HepG2 (cell line): ENCODE measurements at places on chromosomes 5 and 9. TPM values are rescaled to one million over a fixed set of nuclear protein-coding genes. Genes with fewer than 3 reads are reported as not detected.

The NMUR2 gene
- not detected in 2 replicates for polyA plus RNA-seq

The ZNF79 gene
- 3.7 and 4.0 TPM in 2 replicates for polyA plus RNA-seq

The AHRR gene
- 0.18 and 0.28 TPM in 2 replicates for polyA plus RNA-seq

The OTP gene
- not detected in 2 replicates for polyA plus RNA-seq

The PLAC8L1 gene
- 0.29 and 0.44 TPM in 2 replicates for polyA plus RNA-seq

The IRGM gene
- not detected in 2 replicates for polyA plus RNA-seq

The WDR70 gene
- polyA plus RNA-seq: 10.8 and 14.6 TPM in 2 replicates

The LMAN2 gene
- 193 and 197 TPM in 2 replicates for polyA plus RNA-seq

The GDF9 gene
- polyA plus RNA-seq: 0.33 and 0.50 TPM in 2 replicates

The SLC6A18 gene
- not detected in 2 replicates for polyA plus RNA-seq

The TSSK1B gene
- not detected in 2 replicates for polyA plus RNA-seq

The ACSL6 gene
- polyA plus RNA-seq: 3.8 and 8.3 TPM in 2 replicates

The NR3C1 gene
- 8.9 and 10.0 TPM in 2 replicates for polyA plus RNA-seq

The IFNK gene
- not detected in 2 replicates for polyA plus RNA-seq

The GPR151 gene
- not detected in 2 replicates for polyA plus RNA-seq

The SLC6A7 gene
- polyA plus RNA-seq: not detected in 2 replicates

The ZNF462 gene
- not detected in 2 replicates for polyA plus RNA-seq

The WNT8A gene
- polyA plus RNA-seq: 0.04 TPM in 1 of 2 replicates, not detected in the other

The TMEM252 gene
- polyA plus RNA-seq: not detected in 2 replicates

The TSPAN17 gene
- 15.0 and 20.0 TPM in 2 replicates for polyA plus RNA-seq

The FBXL7 gene
- not detected in 2 replicates for polyA plus RNA-seq

The CDK9 gene
- polyA plus RNA-seq: 21.5 and 26.1 TPM in 2 replicates

The FGD3 gene
- polyA plus RNA-seq: 0.53 and 0.60 TPM in 2 replicates

The CDK5RAP2 gene
- polyA plus RNA-seq: 29.5 and 31.8 TPM in 2 replicates

The RHOBTB3 gene
- polyA plus RNA-seq: 27.8 and 31.6 TPM in 2 replicates

The F12 gene
- polyA plus RNA-seq: 2.5 and 3.1 TPM in 2 replicates

The SLC36A3 gene
- polyA plus RNA-seq: not detected in 2 replicates

The SAPCD2 gene
- polyA plus RNA-seq: 18.7 and 21.9 TPM in 2 replicates

The SPATA31C1 gene
- not detected in 2 replicates for polyA plus RNA-seq

The SPINK4 gene
- polyA plus RNA-seq: 2.0 and 3.4 TPM in 2 replicates

The FOXD4L6 gene
- polyA plus RNA-seq: 0.13 TPM in 1 of 2 replicates, not detected in the other

The TEX48 gene
- not detected in 2 replicates for polyA plus RNA-seq

The DAP gene
- polyA plus RNA-seq: 54.3 and 57.5 TPM in 2 replicates

The CDH18 gene
- not detected in 2 replicates for polyA plus RNA-seq

The HTR4 gene
- not detected in 2 replicates for polyA plus RNA-seq

The CARTPT gene
- polyA plus RNA-seq: not detected in 2 replicates

The RUSC2 gene
- 2.8 and 3.7 TPM in 2 replicates for polyA plus RNA-seq

The CCDC69 gene
- polyA plus RNA-seq: 12.2 and 14.4 TPM in 2 replicates

The IRX2 gene
- polyA plus RNA-seq: not detected in 2 replicates

The OR1Q1 gene
- polyA plus RNA-seq: 0.07 and 0.12 TPM in 2 replicates

The FAT2 gene
- under 0.01 TPM in 1 of 2 replicates, not detected in the other for polyA plus RNA-seq

The IFNA14 gene
- not detected in 2 replicates for polyA plus RNA-seq

The LRRC26 gene
- not detected in 2 replicates for polyA plus RNA-seq

The ABCA1 gene
- polyA plus RNA-seq: 26.8 and 30.0 TPM in 2 replicates

The IL4 gene
- polyA plus RNA-seq: not detected in 2 replicates

The C6 gene
- 0.28 and 0.61 TPM in 2 replicates for polyA plus RNA-seq

The AIF1L gene
- polyA plus RNA-seq: 12.1 and 12.4 TPM in 2 replicates

The PRLR gene
- polyA plus RNA-seq: 7.8 and 12.2 TPM in 2 replicates

The PDE4D gene
- 5.9 and 7.0 TPM in 2 replicates for polyA plus RNA-seq

The INSYN2B gene
- polyA plus RNA-seq: not detected in 2 replicates

The FAM78A gene
- 0.51 and 0.62 TPM in 2 replicates for polyA plus RNA-seq

The OCLN gene
- 24.1 and 26.2 TPM in 2 replicates for polyA plus RNA-seq
